RPMI7951 (cell line): ENCODE measurements at places on chromosomes 3 and 15.
A peak's percentile ranks its signal among the peaks of the same experiment; 100 is the strongest.

DNA sequence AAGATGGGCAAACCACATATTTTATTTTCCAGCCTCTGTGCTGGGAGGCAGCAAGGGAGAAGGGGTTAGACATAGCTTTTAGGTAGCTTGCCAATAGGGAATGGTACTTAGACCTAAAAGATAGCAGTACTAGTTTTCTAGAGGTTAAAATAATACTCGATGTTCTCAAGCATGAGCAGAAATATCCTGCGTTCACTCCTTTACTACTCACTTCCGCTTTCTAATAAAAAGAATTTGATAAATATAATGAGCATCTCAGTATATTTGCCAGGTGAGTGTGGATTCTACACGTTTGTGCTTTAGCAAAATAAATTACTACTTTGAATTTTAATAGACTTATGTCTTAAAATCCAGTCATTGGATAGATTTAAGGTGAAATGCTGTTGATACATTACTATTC, 39.4 kb upstream of the CD47 start:
- no peak for DNase-seq

- DNase-seq, result peak; percentile 28
Observed at GRCh38 chr15:93610944-93611343, 521.9 kb upstream of the RGMA start.

GRCh38 chr3:105094588-105094987, 272.1 kb upstream of the ALCAM start:
- DNase-seq, result no peak

- no peak for DNase-seq
Observed at GRCh38 chr15:42845581-42845980, 75.0 kb downstream of the TTBK2 start.

- no peak for DNase-seq
Observed at GRCh38 chr3:129531699-129532098, 3.3 kb downstream of the RHO start.

- peak; percentile 96 for DNase-seq
Observed at GRCh38 chr3:55198554-55198953, 270.7 kb upstream of the LRTM1 start.

DNA sequence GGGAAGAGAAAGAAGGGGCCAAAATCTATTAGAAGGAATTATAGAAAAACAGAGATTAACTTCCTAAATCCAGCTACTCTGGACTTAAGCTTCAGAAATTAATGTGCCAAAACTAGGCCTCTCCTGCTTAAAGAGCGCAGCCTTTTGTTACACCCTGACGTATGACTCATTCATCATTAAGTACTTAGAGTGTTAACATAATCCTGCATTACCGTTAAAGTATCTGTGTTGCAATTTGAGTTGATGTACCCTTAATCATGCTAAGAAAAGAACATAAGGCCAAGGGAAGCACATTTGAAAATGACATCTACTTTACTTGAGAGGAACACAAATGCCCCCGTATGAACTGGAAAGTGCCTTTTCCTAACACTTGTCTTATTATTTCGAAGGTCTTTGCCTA, 7.9 kb downstream of the HTR3D start:
- DNase-seq, result no peak

DNA sequence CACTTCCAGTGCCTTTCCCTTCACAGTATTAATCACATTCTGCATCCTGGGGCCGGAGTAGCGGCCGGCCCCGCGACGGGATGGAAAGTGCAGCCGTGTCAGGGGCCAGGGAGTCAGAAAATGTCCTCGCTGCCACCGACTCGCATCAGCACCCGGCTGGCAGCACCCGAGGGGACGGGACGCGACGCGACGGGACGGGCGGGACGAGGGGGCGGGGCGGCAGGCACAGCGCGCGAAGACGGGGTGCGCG, 353 bp downstream of the ATG3 start:
- DNase-seq, result no peak

GRCh38 chr3:175851541-175851940, 992.4 kb downstream of the NAALADL2 start:
- DNase-seq, result no peak

DNA sequence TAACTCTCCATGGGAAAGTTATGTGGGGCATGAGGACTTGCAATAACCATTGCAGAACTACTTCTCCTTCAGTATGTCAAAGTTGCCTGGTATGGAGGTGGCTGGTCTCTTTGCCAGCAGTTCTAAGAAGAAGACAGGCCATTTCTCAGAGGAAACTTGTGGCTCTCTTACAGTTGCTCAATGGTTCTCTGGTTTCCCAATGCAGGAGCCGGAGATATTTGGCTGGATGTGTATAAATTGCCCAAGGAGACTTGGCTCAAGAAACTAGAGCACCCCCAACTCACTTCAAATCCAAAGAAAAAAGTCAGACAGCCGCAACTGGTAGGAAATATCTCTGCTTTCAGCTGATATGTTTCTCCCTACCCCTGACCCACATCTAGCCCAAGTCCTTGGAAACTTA, 24.2 kb downstream of the WDR93 start:
- DNase-seq, result no peak

GRCh38 chr3:57793737-57794187, 37.7 kb downstream of the SLMAP start:
- DNase-seq, result peak; percentile 38

GRCh38 chr3:181728470-181729340, 17.0 kb downstream of the SOX2 start:
- no peak for DNase-seq

DNA sequence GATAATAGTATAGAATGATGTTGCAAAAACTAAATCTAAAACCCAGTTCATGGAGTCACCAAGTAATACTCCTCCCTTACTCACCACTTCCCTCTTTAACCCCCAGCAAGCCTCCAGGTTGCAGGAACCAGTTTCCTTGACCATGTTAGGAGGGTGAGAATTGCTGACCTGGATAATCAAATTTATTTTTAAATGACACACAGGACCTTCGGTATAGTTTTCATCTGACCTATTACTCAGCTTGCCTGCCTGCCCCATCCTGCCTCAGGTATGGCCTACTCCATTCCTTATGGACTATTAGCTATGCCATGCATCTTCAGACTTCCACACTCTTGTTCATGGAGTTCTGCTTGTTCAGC, 883 bp downstream of the RTP4 start:
- peak; percentile 1 for DNase-seq

DNA sequence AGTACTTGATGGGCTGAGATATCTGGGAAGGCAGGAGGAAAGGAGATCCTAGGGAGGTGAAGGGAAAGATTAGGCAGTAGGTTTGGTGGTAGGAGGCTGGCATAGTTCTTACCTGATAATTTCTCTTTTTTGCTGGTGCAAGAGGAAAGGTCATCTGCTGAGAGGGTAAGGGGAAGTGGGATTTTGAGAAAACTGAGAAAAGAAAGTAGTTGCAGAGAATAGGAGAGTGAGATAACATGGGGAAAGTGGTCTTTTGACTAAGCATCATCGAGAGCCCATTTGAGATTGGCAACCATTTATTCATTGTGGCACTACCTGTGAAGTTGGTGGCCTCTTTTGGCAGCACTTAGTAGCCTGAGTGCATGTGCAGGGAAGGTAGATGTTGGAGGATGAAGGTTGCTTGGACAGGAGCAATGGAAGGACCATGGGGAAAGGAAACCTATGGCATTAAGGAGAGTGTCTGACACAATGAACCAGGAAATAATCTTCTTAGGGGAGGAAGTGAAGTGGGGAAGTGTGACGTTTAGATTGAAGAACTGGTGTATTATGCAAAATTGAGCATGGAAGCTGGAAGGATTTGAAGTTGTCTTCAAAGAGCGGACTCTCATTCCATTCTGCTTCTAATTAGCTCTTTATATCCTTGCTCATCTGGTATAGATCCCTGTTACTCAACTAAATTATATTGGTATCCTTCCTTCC, 21.9 kb upstream of the USP13 start:
- no peak for DNase-seq

DNA sequence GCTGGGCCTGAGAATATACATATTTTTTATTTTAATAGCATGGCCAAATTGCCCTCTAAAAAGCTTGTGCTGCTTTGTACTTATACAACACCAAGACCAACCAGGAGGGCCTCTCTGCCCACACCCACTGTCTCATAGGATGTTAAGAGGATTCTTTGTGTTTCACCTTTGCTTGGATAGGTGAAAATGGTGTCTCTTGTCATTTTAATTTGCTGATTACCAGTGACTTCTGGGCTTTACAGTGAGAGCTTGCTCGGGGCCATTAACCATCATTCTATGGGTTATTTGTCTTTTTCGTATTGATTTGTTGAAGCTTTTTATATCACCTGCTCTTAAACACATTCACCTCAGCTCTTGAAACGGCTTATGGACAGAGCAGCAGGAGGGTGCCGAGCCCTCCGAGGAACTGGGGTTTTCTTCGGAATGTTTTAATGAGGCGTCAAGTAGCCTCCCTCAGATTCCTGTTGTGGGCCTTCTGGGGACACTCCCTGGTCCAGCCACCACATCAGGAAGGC, 10.5 kb downstream of the PTH1R start:
- DNase-seq, result no peak

GRCh38 chr15:47950447-47950846, 170.3 kb upstream of the SLC24A5 start:
- no peak for DNase-seq

DNA sequence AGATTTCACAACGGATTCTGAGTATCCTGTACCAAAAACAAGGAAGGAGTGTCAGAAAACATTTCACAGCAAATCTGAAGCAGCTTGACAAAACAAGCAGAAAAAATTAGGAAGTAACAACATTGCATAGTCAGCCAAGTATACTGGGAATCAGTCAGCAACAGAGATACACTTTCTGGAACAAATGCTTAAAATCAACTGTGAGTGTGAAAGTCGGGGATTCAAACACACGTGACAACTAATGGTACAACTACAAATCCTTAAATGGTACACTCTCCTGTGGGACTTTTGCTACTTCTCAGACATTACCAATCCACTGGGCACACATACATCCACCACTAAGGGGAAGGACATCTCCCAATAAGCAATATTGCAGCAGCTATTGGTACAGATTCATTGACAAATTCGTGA, 296.6 kb upstream of the MME start:
- DNase-seq, result no peak

DNA sequence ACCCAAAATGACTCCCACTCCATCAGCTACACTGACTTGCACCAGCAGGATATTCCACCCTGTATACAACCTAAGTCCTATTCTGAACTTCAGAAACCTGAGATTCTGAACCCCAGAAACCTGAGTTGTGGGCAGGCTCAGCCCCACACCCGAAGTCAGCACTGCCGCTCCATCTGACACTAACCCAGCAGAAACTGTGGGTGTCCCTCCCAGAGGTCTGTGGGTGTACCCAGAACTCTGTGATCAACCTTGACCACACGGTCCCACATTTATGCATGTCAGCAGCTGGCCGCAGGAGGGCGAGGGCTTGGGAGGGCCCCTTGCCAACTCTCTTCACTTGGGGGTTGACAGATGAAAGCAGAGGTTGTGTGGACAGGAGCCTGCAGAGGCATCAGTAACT, 9.3 kb downstream of the OXTR start:
- DNase-seq, result no peak

DNA sequence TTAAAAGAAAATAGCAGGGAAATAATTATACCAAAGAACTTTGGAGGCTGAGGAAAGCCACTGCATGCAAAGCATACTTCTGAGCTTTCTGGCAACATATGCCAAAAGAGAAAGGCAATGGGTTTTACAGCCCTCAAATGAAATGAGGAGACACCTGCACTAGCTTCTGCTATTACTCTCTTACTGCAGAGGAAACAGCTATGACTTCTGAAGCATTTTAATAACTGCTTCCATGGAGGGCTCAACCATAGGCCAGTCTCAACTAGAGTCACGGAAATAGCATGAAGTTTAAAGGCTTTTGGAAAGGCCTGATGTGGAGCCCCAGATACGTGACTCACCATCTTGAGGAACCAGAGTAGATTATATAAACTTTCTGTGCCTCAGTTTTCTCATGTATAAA, 114.8 kb downstream of the OXNAD1 start:
- DNase-seq, result no peak

- DNase-seq, result peak; percentile 24
Observed at GRCh38 chr3:188526057-188526456, 372.1 kb downstream of the LPP start.

- DNase-seq, result no peak
Observed at GRCh38 chr3:13177236-13177635, 104.0 kb upstream of the IQSEC1 start.

GRCh38 chr15:78004919-78005634, 72.4 kb downstream of the TBC1D2B start:
- DNase-seq, result peak; percentile 80

DNA sequence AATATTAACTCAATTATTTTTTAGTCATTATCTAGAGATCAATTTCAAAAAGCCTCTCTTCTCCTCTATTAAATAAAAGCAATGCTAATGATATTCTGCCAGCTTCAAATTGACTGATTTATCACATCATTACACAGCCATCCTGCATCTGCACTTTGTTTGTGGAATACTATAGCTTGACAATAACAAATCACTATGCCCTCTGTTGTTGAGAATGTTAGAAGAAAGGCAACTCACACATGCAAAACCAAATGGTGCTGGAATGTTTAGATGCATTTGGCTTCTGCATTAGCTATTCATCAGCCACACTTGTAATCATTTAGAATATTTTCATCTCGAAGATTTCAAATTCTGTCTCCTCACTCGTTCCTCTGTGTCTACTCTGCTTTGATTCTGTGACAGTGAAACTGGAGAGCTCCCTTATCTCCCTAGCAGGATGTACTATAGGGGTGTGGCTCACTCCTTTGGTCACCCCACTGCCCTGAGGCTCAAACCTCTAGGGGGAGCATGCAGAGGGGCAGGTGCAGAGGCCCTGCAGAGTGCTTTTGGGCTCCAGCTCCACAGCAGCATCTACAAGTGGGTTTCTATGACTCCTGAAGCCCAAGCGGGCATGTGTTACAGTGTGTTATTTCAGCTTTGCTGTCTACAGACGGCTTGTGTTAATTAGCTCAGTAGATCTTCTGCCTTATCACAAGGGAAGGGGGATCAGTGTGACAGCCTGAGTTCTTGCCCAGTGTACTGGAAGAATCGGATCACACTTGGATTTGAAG, 454.1 kb upstream of the BCHE start:
- DNase-seq, result no peak

- no peak for DNase-seq
Observed at GRCh38 chr3:20235796-20236195, 49.8 kb upstream of the SGO1 start.

- DNase-seq, result no peak
Observed at GRCh38 chr3:126510308-126510910, 7.2 kb downstream of the UROC1 start.

- DNase-seq, result peak; percentile 98
Observed at GRCh38 chr3:16067837-16068471, 106.5 kb upstream of the GALNT15 start.

GRCh38 chr3:126530171-126531050, 6.5 kb downstream of the CHST13 start:
- peak; percentile 87 for DNase-seq

DNA sequence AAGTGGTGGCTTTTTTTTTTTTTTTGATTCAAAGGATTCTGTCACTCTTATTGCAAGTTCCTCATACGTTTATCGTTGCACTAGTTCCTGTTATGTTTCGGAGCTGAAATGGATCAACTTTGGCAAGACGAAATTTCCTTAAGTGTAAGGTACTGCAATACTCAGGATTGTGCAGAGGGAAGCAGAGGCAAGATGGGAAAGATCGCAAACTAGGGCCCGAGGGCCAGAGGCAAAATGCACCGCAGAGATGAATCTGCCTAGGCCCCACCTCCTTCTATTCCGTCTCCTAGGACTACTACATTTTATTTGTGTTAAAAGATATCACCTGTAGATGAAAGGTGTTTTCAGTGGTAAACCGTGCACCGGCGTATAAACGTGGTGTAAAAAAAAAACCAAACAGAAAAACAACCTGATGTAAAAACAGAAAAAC, 331 bp downstream of the RNU6-1 start:
- DNase-seq, result peak; percentile 72
